Activated gamma-delta T cell treated with anti-CD3 and anti-CD28 coated beads, Interleukin-2, amount 50 U/mL, for 16 hours (primary cell): ENCODE measurements at places on chromosomes 7 and 10.

GRCh38 chr10:86944031-86944419 lies 13.4 kb downstream of the MMRN2 start:
- no peak for DNase-seq

DNA sequence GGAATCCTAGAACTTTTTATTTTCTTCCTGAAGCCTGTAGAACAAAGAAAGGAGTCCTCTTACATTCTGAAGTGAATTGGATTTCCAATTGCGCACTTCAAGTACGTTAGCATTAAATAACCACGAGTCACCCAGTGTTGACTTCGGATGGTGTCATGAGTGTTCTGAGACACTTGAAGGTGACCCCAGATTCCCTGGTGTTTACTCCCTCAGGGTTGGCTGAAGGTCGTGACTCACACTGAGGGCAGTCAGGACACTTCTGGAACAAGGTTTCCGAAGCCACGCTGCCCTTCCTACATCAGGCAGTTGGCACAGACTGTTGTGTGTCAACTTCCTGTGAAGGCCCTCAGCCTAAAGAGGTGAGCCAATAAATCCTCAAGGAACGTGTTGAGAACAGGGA lies 186.6 kb upstream of the CELF2 start:
- DNase-seq = no peak

GRCh38 chr10:71726580-71727104 lies 7.1 kb upstream of the C10orf105 start:
- DNase-seq = no peak

GRCh38 chr10:113450046-113450804 lies 102.6 kb upstream of the HABP2 start:
- no peak for DNase-seq

- DNase-seq = no peak
Observed at GRCh38 chr10:60856405-60856804, 78.1 kb downstream of the CDK1 start.

DNA sequence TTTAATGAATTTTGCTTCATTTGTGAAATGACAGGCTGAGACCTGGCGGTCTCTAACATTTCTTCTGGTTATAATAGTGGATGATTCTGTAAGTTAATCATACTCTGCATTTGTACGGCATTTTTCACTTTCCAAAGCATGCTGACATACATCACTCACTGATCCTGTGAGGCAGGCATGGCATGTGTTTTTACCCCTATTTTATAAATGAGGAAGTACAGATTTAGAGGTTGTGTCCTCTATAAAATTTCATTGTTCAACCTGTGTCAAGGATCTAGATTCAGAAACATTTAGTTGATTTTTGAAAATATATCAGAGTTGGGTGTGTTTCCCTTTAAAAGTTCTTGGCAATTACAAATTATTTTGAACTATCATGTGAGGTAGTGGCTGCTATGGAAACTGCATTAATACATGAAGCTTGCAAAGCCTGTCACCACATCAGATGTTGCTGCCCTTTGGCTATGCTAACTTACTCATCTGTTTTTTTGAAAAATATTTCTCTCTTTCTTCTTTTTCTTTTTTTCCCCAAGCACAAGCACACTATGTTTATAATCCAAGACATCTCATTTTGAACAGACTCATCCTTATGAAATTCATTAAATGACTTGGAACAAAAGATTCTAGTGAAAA lies 172.7 kb downstream of the GNAI1 start:
- DNase-seq = no peak

DNA sequence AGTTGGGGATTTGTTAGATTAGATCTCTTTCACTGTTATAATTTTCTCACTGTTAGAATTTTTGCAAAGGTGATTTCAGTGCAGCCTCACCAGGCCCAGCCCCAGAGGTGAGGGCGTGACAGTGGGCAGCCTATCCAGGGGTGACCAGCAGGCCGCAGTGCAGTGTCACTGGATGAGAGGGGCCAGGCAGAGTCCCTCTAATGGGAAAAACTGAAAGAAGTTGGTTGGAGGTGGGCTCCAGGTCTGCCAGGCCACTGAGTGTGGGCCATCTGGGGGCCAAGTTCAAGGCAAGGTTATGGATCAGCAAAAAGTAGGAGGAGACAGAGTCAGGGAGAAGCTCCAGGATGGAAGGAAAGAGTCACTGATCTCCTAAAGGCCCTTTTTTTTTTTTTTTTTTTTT lies 90.5 kb upstream of the SDK1 start:
- DNase-seq = no peak

DNA sequence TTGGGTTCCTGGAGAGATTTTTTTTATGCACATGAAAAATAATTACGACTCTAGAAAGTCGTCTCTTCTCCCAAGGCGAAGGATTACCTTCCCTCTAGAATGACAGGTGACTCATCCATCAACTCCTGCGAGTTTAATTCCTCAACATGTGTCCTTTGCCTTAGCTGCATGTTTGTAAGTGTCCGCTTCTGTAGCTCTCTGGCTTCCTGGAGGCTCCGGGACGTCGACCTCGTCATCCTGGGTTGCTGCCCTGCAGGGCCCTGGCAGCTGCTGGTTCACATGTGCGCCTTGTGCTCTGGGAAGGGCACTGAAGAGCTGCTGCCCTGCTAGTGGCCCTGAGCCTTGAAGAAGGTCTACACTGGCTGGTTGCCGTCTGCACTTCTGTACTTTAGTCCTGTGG lies 210.2 kb downstream of the MLLT10 start:
- no peak for DNase-seq

DNA sequence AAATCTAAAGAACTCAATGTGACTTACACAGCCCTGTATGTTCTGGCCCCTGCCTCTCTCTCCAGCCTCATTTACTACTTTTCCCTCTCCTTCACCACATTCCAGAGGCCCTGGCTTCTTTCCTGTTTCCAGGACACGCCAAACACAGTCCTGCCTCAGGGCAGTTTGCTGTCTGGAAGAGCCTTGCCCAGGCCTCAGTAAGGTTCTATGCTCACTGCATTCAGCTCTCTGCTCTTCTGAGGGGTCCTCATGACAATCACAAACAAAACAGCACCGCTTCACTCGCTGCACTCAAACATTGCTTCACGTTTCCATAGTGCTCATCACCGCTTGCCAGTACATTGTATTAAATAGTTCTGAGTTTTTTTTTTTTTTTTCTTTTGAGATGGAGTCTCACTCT lies 35.1 kb upstream of the GARS1 start:
- DNase-seq = no peak

DNA sequence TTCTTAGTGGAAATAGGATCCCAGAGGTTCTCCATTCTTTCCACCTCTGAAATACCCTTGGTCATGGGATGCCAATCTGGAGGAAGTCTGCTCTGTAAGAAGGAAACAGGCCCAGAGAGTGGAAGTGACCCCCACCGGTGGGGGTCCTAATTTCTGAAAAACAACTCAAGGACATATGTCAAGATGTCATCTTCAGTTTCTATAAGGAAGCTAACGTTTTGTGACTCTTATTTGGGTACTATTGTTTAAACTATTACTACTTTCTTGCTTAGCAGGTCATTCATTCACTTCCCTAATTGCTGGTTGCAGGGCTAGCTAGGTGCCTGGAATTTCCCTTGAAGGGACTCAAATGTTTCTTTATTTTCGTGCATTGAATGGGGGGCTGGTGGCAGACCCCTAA lies 1.9 kb upstream of the ZNF775 start:
- no peak for DNase-seq

GRCh38 chr10:1123972-1124371 lies 67.8 kb downstream of the WDR37 start:
- no peak for DNase-seq

GRCh38 chr10:8235253-8236027 lies 181.0 kb downstream of the GATA3 start:
- no peak for DNase-seq

DNA sequence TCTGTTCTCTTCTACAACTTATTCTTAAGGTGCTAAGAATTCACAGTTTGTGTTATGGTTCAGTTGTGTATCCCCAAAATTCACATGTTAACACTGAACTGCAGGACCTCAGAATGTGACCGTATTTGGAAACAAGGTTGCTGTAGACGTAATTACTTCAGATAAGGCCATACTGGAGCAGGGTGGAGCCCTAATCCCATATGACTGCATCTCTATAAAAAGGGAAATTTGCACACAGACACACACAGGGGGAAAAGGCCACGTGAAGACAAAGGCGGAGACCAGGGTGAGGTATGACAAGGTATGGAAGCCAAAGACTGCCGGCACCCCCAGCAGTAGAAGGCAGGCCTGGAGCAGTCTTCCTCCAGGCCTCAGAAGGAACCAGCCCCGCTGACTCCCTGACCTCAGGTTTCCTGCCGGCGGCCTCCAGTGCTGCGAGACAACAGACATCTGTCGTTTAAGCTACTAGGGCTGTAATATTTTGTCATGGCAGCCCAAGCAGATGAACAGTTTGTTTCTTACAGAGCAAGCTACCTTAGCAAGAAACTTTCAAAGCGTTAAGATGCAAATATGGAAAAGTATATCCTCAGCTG lies 98.7 kb downstream of the PROSER2 start:
- no peak for DNase-seq

DNA sequence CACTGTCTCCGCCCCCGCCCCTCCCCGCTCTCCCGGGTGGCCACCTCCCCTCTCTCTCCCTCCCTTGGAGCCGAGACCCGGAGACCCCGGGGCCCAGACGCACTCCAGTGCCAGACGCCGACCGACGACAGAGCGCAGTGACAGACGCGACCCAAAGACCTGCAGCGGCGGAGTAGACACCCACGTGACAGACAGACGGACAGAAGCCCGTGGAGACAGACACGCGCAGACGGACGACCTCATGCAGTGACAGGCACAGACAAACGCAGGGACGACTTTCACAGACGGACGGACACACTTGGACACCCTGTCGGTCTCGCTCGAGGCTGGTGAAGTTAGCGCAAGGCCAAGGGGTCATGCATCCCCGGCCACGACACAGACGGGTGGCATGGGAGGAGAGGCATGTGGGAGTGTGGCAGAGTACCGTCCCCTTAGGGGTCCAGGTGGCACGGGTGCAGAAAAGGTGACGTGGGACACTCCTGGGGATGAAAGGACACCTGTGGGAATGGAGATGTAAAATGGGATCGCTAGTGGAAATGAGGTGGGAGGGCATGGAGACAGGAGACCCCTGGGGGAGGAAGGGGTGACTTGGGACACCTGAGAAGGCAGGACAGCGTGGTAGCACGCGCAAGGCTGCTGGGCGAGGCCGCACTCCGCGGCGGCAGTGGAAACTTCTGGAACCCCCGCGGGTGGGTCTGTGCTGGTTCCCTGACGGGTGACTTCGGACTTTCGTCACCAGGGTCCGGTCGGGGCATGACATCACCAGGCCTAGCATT lies 456 bp upstream of the ACHE start:
- DNase-seq = no peak

GRCh38 chr10:125003901-125004467 lies 62.1 kb downstream of the ZRANB1 start:
- DNase-seq = no peak
